Neural crest cell (in vitro differentiated cells): ENCODE measurements at places on chromosomes 6 and 20. TPM values are rescaled to one million over a fixed set of nuclear protein-coding genes. Genes with fewer than 3 reads are reported as not detected.

DNA sequence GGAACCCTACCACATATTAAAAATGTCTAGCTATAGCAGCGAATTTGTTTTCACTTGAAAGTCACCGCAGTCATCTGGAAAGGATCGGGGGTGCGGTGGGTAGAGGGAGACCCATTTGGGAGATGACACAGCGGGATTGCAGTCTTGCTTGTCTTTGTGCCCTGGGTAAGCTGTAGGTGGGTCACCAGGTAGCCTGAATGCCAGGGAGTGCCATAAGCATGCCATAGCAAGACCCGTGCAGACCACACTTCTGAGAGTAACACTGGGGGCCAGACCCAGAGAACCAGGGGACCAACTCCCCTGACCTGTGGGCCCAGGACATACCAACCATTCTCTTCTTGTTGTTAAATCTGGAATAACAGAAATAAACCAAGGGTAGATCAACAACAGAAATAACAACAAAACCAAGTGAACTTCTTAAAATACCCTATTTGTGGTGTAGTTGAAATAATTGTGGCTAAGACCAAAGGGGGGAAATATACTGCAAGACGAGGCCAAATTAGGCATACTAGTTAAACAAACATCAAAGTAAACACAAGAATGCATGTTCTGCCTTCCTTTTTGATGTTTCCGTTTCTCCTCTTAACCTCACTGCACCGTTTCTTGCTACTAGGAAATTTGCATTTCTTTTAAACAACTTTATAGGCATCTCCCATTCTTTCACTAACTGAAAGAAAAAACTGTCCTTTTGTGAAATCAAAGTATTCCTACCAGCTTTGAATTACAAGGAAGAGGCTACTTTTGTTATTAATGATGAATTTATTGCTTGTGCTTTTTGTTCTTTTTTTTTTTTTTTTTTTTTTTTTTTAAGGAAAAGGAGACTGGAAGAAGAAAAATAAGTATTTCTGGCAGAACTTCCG is 128.2 kb downstream of the SASH1 start:
- no peak for DNase-seq

DNA sequence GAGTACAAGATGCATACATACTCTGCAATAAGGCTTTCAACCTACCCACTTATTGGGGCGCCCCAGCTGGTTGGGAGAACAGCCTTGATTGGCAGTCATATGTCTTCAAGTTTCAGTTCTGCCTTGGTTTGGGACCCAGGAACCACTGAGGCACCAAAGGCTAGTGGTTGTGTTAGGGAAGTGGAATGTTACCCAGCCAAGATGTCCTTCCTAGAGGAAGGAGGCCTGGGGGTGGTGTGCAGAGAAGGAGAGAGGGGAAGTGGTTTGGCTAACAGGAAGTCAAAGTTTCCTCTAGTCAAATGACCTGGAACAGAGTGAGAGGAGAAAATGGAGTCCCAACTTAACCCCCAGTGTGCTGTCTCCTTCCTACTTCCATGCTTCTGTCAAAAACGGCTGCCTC is 59.4 kb downstream of the CD164 start:
- DNase-seq, result no peak

- no peak for DNase-seq
Measured at GRCh38 chr6:53532942-53533341, 12.0 kb downstream of the GCLC start.

DNA sequence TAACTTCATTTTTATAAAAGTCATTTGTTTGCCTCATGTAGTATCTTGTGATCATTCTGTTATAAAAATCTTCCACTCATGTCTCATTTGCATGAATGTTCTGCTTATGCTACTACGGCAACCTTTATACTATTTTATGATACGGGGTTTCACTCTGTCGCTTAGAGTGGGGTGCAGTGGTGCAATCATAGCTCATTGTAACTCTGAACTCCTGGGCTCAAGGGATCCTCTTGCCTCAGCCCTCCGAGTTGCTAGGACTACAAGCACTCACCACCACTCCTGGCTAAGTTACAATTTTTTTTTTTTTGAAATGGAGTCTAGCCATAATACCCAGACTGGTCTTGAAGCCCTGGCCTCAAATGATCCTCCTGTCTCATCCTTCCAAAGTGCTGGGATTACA is 154.4 kb upstream of the PREP start:
- no peak for DNase-seq

- no peak for DNase-seq
Measured at GRCh38 chr6:137362878-137363804, 131.1 kb downstream of the OLIG3 start.

GRCh38 chr20:42852691-42853090 is 337.0 kb downstream of the PTPRT start:
- DNase-seq, result no peak

GRCh38 chr6:95805699-95806098 is 210.1 kb upstream of the FUT9 start:
- no peak for DNase-seq

DNA sequence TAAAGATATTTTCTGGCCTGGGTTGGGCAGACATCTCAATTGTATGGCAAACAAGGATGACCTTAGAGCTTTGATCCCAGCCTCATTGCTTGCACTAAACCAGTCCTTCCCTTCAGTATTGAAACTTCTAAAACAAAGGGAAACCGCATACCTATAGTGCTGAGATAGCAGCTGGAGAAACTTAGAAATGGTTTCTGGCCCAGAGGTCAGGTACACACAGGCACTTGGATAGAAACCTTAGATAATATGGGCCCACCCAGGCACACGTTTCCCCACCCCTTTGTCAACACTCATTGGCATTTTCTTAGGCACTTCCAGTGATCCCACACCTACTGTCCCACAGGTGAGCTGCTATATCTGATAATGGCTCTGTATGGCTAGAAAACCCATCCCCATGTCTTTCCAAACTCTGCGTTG is 22.1 kb downstream of the NRSN1 start:
- no peak for DNase-seq

- DNase-seq, result no peak
Measured at GRCh38 chr6:151137542-151137941, 102.2 kb upstream of the AKAP12 start.

- no peak for DNase-seq
Measured at GRCh38 chr6:168025831-168026710, 28.6 kb downstream of the KIF25 start.

DNA sequence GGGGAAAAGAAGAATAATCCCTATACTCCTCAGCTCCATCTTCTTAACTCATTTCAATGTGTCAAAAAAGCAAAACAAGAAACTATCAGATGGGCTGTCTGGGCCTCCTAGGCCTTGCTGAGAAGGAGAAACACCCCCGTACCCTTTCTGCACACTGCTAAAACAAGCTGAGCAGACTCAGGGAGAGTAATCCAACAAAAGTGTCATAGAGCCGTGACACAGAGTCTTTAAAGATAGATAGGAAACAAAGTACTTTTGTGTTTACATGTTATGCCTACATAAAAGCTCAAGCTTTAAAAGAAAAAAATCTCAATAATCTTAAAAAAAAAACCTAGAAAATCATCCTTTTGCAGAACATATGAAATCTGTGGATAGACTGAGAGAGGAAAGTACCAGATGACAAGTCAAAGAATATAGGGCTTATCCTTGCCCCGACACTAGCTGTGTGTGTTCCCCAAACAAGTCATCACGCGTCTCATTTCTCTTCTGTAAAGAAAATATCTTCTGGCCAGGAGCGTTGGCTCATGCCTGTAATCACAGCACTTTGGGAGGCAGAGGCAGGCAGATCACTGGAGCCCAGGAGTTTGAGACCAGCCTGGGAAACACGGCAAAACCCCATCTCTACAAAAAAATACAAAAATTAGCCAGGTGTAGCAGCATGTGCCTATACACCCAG is 81.3 kb downstream of the MAP3K5 start:
- no peak for DNase-seq

DNA sequence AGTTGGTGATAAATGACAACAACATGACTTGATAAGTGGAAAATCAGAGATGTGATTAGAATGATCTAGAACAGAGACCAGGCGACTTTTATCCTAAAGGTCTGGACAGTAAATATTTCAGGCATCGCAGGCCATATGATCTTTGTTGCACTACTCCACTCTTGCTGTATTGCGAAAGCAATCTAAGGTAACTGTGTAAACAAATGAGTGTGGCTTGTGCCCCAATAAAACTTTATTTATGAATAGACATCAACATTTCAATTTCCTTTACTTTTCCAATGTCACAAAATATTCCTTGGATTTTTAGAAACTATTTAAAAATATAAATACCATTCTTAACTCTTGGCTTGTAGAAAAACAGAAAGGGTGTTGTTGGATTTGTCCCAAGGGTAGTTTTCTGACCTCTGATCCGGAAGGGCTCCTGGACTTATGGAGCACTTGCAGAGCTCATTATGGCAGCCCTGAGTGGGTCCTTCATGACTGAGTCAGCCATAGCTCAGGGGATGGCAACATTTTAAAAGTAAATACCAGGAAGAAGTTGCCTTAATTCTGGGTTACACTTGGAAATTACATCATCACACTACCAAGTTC is 34.5 kb downstream of the IL20RA start:
- no peak for DNase-seq

DNA sequence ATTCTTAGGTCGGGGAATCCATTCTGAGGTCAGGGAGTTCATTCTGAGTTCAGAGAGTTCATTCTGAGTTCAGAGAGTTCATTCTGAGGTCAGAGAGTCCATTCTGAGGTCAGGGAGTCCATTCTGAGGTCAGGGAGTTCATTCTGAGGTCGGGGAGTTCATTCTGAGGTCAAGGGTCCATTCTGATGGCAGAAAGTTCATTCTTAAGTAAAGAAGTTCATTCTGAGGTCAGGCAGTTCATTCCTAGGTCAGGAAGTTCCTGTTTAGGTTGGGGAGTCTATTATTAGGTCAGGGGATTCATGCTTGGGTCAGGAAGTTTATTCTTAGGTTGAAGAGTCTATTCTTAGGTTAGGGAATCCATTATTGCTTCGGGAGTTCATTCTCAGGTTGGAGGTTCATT is 16.5 kb upstream of the NXT1 start:
- no peak for DNase-seq

GRCh38 chr6:90250405-90250804 is 46.2 kb downstream of the BACH2 start:
- DNase-seq, result no peak

- DNase-seq, result peak; percentile 67
Measured at GRCh38 chr6:125363039-125363823, 61.5 kb upstream of the HDDC2 start.

- no peak for DNase-seq
Measured at GRCh38 chr20:37533154-37533715, 5.6 kb upstream of the BLCAP start.

- no peak for DNase-seq
Measured at GRCh38 chr20:60820918-60821317, 431.1 kb upstream of the CDH4 start.

DNA sequence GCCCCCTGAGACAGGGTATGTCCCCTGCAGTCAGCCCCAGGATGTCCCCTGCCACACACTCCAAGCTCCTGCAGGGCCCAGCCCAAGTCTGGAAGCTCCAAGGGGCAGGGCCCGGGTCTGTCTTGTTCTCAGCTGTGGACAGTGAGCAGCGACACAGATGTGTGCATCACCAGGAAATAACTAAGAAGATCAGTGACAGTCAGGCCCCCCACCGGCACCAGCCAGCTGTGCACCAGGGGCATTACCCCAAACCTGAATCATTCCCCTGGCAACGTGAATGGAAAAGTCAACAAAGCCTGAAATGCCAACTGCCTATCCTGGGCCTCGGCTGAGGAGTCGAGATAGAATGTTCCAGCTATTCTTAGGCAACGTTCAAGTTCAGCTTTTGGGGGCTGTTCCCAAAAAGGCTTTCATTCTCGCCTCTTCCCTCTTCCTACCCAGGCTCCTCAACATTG is 105.0 kb downstream of the PREX1 start:
- DNase-seq, result no peak

GRCh38 chr6:97186416-97186999 is 96.5 kb downstream of the MMS22L start:
- DNase-seq, result peak; percentile 68

- DNase-seq, result no peak
Measured at GRCh38 chr20:55174172-55174571, 698.8 kb downstream of the DOK5 start.

- DNase-seq, result no peak
Measured at GRCh38 chr20:25038103-25038410, 19.9 kb downstream of the ACSS1 start.

- no peak for DNase-seq
Measured at GRCh38 chr20:16541226-16541625, 32.0 kb downstream of the KIF16B start.

DNA sequence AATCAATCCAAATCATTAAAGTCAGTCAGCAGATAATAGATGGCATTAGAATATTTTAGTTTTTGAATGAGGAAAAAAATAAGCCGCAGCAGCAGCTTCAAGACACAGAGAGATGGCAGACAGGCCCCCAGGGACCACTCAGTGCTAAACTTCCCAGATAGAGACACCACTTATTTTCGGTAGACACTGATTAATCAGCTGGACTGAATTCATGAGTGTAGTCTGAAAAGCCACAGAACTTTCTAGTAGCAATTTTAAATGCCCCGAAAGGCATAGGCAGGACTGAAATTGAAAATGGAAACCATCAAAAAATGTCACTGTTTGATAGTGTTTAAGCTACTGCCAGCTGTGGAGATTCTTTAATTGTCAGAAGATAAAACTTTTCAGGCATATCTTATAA is 3.1 kb upstream of the CLDN20 start:
- DNase-seq, result no peak

The ALDH5A1 gene
- total RNA-seq, result 12.9 and 14.4 TPM in 2 replicates

The TNNC2 gene
- not detected in 2 replicates for total RNA-seq

The FAM83C gene
- not detected in 2 replicates for total RNA-seq

The CCN2 gene
- 20.3 and 24.2 TPM in 2 replicates for total RNA-seq

The GRM4 gene
- not detected in 2 replicates for total RNA-seq

The CPXM1 gene
- total RNA-seq, result 200 and 218 TPM in 2 replicates

The DDX39B gene
- 836 and 881 TPM in 2 replicates for total RNA-seq

The RIPOR2 gene
- 2.9 and 3.5 TPM in 2 replicates for total RNA-seq

The HLA-G gene
- total RNA-seq, result not detected in 2 replicates

The SFTA2 gene
- total RNA-seq, result not detected in 2 replicates

The DACT2 gene
- 0.19 and 0.43 TPM in 2 replicates for total RNA-seq

The TSPO2 gene
- not detected in 2 replicates for total RNA-seq

The NFATC2 gene
- total RNA-seq, result 1.9 and 2.0 TPM in 2 replicates

The KCNK5 gene
- total RNA-seq, result 30.4 and 32.7 TPM in 2 replicates
